H1 (cell line): ENCODE measurements at places on chromosomes 5 and 9.

DNA sequence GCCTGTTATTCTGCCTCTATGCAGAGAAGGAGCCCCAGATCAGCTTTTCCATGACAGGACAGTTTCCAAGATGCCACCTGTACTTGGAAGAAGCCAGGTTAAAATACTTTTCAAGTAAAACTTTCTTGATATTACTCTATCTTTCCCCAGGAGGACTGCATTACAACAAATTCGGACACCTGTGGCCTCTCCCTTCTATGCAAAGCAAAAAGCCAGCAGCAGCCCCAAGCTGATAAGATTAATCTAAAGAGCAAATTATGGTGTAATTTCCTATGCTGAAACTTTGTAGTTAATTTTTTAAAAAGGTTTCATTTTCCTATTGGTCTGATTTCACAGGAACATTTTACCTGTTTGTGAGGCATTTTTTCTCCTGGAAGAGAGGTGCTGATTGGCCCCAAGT, 301 bp upstream of the IL4 start:
- no peak overlapping the region for H3K4me3 ChIP-seq
- H3K27ac ChIP-seq, result no peak overlapping the region
- H3K36me3 ChIP-seq, result no peaks in the 10 kb centered on the region
- no peaks in the 10 kb centered on the region for H3K27me3 ChIP-seq
- no peaks in the 10 kb centered on the region for H3K4me1 ChIP-seq
- no peak for DNase-seq

GRCh38 chr5:65867542-65868195, 58.7 kb upstream of the ERBIN start:
- H3K36me3 ChIP-seq, result no peaks in the 10 kb centered on the region
- no peak overlapping the region for H3K27ac ChIP-seq
- DNase-seq, result no peak
- H3K4me1 ChIP-seq, result no peaks in the 10 kb centered on the region
- no peaks in the 10 kb centered on the region for H3K27me3 ChIP-seq

GRCh38 chr9:14094491-14094890, 219.4 kb downstream of the NFIB start:
- peaks cover 11% of the 10 kb centered on the region for H3K4me1 ChIP-seq
- H3K27ac ChIP-seq, result no peak overlapping the region
- H3K36me3 ChIP-seq, result no peaks in the 10 kb centered on the region
- no peak for DNase-seq
- no peaks in the 10 kb centered on the region for H3K27me3 ChIP-seq

DNA sequence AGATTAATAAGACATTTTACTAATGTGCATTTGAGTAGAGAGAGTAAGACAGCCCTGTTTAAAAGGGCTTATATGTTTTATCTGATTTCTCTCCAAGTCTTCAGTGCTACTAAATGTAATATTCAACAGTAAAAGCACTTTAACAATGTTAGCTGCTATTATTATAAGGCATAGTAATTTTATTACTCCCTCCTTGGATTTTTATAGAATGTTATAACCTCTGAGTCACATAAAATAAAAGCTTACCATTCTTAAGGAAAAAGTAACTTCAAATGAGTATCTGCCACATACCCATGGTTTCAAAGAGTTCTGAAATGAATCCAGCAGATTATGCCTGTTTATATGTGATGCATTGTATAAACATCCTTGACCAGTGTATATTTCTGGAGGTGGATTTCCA, 19.0 kb downstream of the SPDL1 start:
- no peaks in the 10 kb centered on the region for H3K4me1 ChIP-seq
- no peaks in the 10 kb centered on the region for H3K27me3 ChIP-seq
- no peak for DNase-seq
- no peak overlapping the region for H3K27ac ChIP-seq

GRCh38 chr9:93079371-93079770, 16.6 kb upstream of the CARD19 start:
- no peak for DNase-seq
- no peaks in the 10 kb centered on the region for H3K27me3 ChIP-seq
- no peak overlapping the region for H3K4me3 ChIP-seq
- no peaks in the 10 kb centered on the region for H3K36me3 ChIP-seq
- H3K27ac ChIP-seq, result no peak overlapping the region

GRCh38 chr9:119179701-119180100, 189.5 kb downstream of the BRINP1 start:
- no peaks in the 10 kb centered on the region for H3K27me3 ChIP-seq
- H3K4me3 ChIP-seq, result no peak overlapping the region
- no peaks in the 10 kb centered on the region for H3K36me3 ChIP-seq

DNA sequence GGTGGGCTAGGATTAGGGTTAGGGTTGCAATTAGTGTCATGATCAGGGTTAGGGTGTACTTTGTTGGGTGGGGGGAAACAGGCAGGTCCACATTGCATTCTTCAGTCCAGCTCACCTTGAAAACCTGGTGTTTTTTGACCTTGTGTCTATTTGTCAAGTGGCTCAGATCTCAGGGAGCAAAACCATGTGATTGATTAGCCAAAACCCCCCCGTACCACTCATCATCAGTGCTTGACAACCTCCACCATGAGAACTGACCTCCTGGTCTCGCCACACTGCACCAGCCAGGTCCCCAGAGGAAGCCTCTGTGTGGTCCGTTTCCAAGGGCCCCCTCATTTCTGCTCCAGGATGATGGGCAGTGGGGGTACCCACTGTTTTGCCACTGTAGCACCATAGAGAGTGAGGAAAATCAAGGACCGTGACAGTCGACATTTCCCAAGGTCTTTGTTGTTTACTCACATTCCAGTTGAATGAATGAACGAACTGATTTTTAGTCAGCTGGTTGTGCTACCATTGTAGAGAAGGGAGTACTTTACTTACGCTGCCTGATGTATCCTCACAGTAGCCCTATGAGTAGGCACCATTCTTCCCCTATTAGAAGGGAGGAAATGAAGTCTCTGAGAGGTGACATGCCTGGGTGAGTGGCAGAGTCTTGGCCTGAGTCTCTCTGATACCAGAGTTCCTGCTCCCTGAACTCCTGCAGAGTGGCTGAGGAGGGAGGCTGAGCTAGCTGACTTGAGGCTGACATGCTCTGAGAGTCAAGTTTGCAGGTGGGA, 84.8 kb downstream of the RAD23B start:
- no peaks in the 10 kb centered on the region for H3K4me1 ChIP-seq
- no peaks in the 10 kb centered on the region for H3K27me3 ChIP-seq
- DNase-seq, result no peak

DNA sequence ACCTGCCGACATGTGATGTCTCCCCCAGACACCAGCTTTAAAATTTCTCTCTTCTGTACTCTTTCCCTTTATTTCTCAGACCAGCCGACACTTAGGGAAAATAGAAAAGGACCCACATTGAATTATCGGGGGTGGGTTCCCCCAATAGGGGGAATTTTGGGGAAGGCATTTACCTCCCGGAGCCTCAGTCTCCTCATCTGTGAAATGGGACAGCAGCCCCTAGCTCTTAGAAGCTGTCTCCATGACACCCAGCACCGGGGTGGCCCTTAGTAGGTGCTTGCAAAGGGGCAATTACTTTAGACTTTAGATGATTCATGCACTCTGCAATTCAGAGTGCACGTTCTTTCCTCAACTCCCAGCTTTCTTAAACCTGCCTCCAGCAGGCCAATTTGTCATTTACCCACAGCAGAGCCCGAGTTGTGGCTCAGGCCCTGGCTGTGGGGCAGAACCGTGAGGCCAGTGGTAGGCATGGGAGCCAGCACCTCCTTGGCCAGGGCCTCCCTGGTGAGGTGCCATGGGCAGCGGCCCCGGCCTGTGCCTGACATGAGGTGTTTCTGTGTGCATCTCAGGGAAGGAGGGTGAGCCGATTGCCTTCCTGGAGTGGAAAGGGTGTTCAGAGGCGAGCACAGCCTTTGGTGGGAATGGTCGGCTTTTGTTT, 51.7 kb downstream of the SH3PXD2B start:
- DNase-seq, result no peak
- peak overlapping the region; percentile 78 for H3K27ac ChIP-seq
- H3K4me3 ChIP-seq, result no peak overlapping the region
